ENCODE measurements at places on chromosomes 4 and X.
A peak's percentile ranks its signal among the peaks of the same experiment; 100 is the strongest.

DNA sequence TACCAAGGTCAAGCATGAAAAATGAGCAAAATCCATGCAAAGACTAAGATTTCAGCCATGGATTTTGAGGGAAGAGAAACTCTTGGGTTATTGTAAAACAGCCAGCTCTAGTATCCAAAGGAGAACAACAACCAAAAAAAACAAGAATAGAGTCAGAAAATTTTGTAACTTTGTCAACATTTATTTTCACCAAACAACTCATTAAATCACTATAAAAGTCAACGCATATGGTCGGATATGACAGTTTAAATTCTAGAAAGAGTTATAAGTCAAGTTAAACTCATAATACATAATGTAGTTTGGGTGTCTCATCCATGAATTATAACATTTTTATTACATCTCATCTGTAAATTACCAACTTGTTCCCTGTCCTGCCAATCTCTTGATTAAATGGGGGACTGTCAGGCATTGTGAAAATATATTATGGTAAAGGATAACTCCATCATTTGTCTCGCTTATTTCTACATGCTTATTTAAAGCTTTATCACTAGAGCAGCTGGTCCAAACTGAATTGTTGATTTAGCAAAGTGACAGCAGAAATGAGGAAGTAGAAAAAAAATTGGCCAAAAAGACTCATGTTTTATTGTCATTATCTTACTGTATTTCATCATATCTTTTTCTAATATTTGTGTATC, 224.8 kb upstream of the NOCT start:
- H3K4me1 ChIP-seq = no peaks in the 10 kb centered on the region
- H3K36me3 ChIP-seq = no peaks in the 10 kb centered on the region
- DNase-seq = no peak
- H3K27ac ChIP-seq = no peak overlapping the region
- no peak overlapping the region for H3K4me3 ChIP-seq
- no peaks in the 10 kb centered on the region for H3K27me3 ChIP-seq

DNA sequence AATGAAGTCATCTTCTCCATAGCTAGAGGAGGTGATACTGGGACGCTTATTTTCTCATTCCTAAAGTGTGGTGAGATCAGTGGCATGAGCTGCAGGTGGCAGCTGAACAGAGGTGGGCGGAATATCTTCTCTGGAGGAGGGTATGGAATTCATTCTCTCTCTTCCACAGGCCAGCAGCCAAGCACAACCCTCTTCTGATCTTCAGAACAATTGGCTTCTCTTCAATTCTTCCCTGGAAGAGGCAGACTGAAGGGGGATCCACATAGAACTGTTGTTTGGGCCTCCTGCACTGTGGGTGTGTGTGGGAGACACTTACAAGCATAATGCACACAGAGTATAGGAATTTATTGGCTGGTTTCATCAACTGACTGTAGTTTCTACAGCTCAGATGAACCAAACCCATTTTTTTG, 180.4 kb upstream of the RASGEF1B start:
- H3K27me3 ChIP-seq = no peaks in the 10 kb centered on the region
- peak overlapping the region; percentile 30 for H3K27ac ChIP-seq
- H3K4me3 ChIP-seq = no peak overlapping the region
- H3K4me1 ChIP-seq = peaks cover 40% of the 10 kb centered on the region
- DNase-seq = no peak
- no peaks in the 10 kb centered on the region for H3K36me3 ChIP-seq

DNA sequence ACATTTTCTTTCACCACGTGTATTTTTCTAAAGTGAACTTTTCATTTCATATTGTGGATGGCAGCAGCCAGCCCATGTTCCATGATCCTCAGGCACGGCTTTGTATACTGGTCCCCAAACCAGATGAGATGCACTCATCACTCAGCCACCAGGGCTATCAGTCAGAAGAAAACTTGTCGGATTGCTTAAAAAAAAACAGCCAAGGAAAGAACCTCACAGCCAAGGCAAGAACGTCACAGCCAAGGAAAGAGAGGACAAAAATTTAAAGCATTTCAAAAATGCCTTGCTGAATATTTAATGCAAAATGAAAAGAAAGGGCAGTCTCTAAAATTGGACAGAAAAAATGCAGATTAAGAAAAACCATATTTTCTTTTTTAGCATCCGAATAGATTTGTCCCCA, 333.3 kb downstream of the PDGFC start:
- H3K4me1 ChIP-seq = peaks cover 81% of the 10 kb centered on the region
- no peak for DNase-seq
- peak overlapping the region; percentile 46 for H3K4me3 ChIP-seq
- H3K27ac ChIP-seq = peak overlapping the region; percentile 88
- no peaks in the 10 kb centered on the region for H3K27me3 ChIP-seq
- no peaks in the 10 kb centered on the region for H3K36me3 ChIP-seq

- H3K36me3 ChIP-seq = peaks cover 7% of the 10 kb centered on the region
- no peak overlapping the region for H3K4me3 ChIP-seq
- peaks cover 4% of the 10 kb centered on the region for H3K4me1 ChIP-seq
- no peak for DNase-seq
- H3K27ac ChIP-seq = no peak overlapping the region
- H3K27me3 ChIP-seq = no peaks in the 10 kb centered on the region
Measured at GRCh38 chr4:176363072-176363471, 43.3 kb downstream of the SPCS3 start.

DNA sequence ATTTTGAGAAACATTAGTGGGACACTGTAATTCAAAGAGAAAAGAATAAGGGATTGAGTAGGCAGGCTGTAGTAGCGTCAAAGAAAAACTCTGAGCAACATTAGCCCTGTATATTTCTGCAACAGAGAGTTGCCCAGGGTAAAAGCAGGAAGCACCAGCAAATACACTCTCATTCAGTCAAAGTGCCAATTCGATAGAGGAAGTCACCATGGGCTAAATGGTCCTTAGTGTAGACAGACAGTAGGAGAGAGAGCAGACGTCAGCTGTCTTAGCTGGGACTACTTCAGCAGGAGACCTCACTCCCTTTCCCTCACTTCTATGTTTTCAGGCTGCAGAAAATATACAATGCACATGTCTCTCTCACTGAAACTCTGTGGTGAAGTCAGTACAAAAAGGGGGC, 2073.8 kb upstream of the TENM3 start:
- no peak overlapping the region for H3K27ac ChIP-seq
- peaks cover 4% of the 10 kb centered on the region for H3K27me3 ChIP-seq
- H3K36me3 ChIP-seq = no peaks in the 10 kb centered on the region
- DNase-seq = no peak

DNA sequence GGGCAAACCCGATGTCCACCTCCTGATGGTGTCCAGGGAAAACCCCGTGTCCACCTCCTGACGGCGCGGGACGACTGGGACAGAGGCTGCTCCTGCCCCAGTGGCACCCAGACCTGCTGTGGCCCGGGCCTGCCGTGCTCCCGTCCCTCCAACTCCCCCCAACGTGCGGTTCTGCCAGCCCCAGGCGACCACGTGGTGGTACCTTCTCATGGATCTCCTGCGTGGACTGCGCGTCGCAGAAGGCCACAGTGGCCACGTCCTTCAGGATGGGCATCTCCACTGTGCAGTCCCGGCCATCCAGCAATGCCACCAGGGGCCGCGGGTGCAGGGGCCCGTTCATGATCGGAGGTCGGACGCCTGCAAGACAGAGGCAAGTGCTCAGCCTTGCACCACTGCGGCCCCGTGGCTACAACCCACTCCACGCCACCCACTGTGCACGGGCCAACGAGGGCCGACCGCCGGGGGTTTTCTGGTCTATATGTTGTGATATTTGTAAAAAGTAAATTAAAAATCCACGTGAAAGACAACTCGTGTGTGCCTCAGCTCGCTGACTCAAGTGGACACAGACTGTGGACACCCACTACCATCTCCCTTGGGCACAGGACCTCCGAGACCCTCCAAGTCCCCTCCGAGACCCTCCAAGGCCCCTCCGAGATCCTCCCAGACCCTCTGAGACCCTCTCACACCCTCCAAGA, 10.8 kb downstream of the CTBP1 start:
- no peak overlapping the region for H3K27ac ChIP-seq
- DNase-seq = peak; percentile 87
- no peak overlapping the region for H3K4me3 ChIP-seq
- peaks cover 13% of the 10 kb centered on the region for H3K36me3 ChIP-seq
- no peaks in the 10 kb centered on the region for H3K27me3 ChIP-seq
- peaks cover 32% of the 10 kb centered on the region for H3K4me1 ChIP-seq
